ENCODE measurements at places on chromosomes 4 and X. TPM values are rescaled to one million over a fixed set of nuclear protein-coding genes. Genes with fewer than 3 reads are reported as not detected.

The MAGEB10 gene
- not detected for total RNA-seq

The REPS2 gene
- total RNA-seq: 8.6 TPM

The CT45A2 gene
- not detected for total RNA-seq

The GALNTL6 gene
- total RNA-seq: 0.53 TPM

The EGF gene
- 9.4 TPM for total RNA-seq

The SSX3 gene
- not detected for total RNA-seq

The SMPX gene
- 281 TPM for total RNA-seq

The EPGN gene
- total RNA-seq: 0.49 TPM

The NLGN4X gene
- total RNA-seq: 3.1 TPM

The SLC25A31 gene
- not detected for total RNA-seq

The SLC39A8 gene
- total RNA-seq: 4.7 TPM

The OTC gene
- 0.04 TPM for total RNA-seq

The AFM gene
- total RNA-seq: not detected

The FAT1 gene
- 139 TPM for total RNA-seq

Measured in muscle of leg (tissue), 16 donors.